DMS153 (cell line): ENCODE measurements at places on chromosomes 3 and 15.
A peak's percentile ranks its signal among the peaks of the same experiment; 100 is the strongest.

GRCh38 chr15:88832820-88833730 is 29.8 kb downstream of the ACAN start:
- no peak for DNase-seq

- DNase-seq: no peak
Measured at GRCh38 chr3:176941689-176942088, 255.6 kb downstream of the TBL1XR1 start.

- DNase-seq: no peak
Measured at GRCh38 chr3:187360596-187360995, 7.6 kb upstream of the RTP4 start.

GRCh38 chr3:53083521-53083920 is 37.6 kb upstream of the SFMBT1 start:
- DNase-seq: no peak

- DNase-seq: no peak
Measured at GRCh38 chr15:65951007-65951406, 81.7 kb downstream of the RAB11A start.

DNA sequence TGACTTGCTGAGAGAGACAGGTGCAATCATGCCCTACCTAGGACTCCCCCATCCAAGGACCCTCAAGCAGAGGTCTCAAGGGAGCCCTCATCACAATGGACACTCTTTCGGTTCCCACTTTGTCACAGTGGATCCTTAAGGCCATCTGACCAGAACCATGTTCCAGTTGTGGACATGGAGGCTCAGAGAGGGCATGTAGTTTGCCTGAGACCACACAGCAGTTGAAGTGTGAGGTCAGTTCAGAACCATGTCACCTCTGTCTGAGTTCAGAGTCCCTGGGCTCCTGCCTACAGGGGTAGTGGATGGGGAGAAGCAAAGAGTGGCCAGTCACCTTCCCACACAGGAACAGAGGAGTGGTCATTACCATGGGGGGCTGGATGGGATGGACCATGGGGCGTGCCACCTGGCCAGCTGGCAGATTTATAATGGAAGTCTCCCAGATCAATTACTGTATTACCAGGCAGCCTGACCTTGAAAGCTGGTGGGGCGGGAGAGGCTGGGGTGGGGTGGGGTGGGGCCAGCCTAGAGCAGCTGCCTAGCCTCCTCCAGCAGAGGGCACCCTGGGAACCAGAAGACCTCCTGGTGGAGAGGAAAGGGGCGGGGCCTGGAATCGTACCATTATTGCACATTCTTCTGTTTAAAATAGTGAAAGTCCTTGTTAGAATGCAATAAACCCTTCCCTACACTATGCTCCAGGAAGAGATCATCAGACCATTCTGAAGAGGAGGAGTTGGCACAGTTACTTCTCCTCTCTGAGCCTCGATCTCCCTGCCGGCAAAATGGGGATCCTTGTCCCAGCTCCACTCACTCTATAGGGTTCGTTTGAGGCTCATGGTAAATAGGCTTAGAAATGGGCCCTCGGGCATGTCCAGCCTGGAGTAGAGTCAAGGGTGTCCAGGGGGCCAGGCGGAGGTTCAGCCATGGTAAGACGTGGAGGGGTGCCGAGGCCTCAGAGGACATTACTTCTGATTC is 26.9 kb upstream of the LINGO1 start:
- DNase-seq: no peak

DNA sequence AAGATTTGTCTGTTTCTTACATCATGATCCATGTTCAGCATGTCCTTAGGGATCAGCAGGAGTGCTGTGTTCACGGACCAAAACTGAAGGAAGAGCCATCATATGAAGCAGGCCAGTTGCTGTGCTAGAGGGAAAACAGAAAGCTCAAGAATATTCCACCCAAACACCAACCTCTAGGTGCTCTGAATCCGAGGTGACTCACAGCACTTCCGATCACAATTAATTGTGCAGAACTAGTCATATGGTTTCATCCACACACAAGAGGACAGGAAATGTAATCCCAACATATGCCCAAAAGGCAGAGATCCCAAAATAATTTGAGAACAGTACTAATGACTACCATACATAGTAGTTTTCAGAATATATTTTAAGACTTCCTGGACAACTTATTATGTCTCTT is 257.9 kb upstream of the KCNH8 start:
- no peak for DNase-seq

- peak; percentile 15 for DNase-seq
Measured at GRCh38 chr3:5787861-5788488, 600.5 kb downstream of the EDEM1 start.

GRCh38 chr15:51131596-51132290 is 37.0 kb upstream of the TNFAIP8L3 start:
- DNase-seq: no peak

DNA sequence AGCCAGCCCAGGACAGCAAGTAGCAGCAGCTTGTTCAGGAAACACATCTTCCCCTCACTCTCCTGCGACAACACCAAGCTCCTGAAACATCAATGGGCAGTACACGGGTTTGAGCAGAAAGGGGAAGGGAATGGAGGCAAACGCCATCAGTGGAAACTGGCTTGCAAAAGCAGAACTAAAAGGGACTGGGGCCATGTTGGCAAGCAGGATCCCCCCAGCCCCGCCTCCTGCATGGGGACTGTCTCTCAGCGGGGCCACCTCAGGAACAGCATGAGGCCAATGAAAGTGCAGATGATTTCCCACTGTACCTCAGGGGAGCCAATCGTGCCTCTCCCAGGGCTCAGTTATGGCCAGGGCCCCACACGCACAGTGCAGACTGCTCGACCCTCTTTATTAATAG is 6.8 kb downstream of the CDAN1 start:
- DNase-seq: no peak

- no peak for DNase-seq
Measured at GRCh38 chr3:141699897-141700296, 38.2 kb upstream of the RNF7 start.

DNA sequence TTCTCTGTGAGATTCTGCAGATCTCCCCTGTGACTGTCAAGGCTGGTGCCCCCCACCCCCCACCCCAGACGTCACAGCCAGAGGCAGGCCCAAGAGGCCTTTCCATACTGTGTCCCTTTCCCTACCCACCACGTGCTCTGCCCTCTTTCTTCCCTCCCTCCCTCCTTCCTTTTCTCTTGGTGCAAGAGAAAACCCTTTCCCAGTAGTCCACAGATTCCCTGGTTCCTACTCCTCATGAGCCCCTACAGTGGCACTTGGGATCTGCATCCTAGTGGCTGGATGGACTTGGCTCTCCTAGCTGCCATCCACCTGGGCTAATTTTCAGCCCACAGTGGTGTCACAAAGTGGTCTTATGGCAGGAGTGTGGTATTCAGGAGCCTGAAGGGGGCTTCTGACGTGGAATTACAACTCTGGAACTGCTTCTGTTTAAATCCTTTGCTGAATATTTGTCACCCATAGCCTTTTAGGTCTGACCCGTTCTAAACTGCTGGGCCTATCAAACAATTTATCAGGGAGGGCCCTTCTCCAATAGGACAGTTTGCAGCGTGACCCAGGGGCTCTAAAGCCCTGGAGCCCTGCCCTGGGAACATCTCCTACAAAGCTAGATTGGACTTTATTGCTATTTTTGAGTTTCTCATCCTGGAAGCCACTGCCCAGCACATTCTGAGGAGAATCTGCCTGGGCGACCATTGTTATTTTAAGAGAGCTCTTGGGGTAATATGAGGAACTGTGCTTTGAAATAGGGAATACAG is 35.3 kb downstream of the KLF13 start:
- no peak for DNase-seq
